ENCODE measurements at places on chromosomes 6 and 20.

GRCh38 chr6:5274231-5274630, 12.9 kb downstream of the FARS2 start:
- no peak for DNase-seq

DNA sequence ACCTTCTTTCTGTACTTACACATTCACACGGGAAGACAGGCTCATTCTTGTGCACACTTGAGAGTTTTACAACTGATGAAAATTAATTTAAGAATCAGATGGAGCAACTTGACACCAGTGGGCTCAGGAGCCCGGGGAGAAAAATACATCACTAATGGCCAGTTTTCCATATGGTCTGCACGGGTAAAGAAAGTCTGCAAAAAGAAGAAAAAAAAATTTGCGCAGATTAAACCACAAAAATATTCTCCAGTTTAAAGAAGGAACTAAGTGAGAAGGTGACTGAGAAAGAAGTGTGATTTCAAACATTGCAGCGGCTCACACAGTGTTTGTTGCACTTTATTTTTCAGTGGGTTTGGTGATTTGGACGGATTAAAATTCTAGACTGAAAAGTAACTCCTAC, at the start of gene TULP4:
Gene TULP4 (plus strand): TSS at position 301 of the 400 bp plus-strand sequence. CDS start 1,552 bp downstream, outside the sequence.
- DNase-seq, result no peak

GRCh38 chr20:48489656-48490055, 338.1 kb downstream of the PREX1 start:
- DNase-seq, result no peak

DNA sequence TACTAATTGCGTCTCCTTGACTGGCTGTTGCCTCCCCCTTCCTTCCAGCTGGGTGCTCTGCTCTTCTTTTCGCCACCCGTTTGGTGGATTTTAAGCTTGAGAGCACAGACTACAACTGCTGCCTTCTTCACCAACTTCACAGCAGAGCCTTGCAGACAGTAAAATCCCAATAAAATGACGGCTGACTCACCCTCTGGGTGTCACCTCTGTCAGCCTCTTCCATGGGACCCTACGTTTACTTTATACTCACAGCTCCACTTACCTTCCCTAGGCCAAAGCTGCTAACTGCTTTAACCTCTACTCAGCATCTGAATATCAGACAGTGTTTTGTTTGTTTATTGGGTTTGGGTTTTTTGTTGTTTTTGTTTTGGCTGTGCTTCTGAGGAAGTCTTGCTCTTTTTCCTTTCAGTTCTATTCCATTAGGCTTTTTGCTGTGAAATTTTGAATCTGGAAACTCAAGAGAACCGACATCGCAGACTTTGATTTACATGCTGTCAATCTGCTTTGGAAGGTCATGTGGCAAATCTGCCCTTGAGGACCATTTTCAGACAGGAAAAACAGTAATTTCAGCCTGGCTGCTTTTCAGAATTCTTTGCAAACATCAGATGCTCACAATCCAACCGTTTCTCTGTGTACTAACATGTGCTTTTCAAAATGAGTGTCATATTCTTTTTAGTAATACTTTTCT, 2.4 kb downstream of the AGPAT4 start:
- no peak for DNase-seq

- DNase-seq, result no peak
Measured at GRCh38 chr6:44004625-44005506, 122.4 kb downstream of the MRPL14 start.

DNA sequence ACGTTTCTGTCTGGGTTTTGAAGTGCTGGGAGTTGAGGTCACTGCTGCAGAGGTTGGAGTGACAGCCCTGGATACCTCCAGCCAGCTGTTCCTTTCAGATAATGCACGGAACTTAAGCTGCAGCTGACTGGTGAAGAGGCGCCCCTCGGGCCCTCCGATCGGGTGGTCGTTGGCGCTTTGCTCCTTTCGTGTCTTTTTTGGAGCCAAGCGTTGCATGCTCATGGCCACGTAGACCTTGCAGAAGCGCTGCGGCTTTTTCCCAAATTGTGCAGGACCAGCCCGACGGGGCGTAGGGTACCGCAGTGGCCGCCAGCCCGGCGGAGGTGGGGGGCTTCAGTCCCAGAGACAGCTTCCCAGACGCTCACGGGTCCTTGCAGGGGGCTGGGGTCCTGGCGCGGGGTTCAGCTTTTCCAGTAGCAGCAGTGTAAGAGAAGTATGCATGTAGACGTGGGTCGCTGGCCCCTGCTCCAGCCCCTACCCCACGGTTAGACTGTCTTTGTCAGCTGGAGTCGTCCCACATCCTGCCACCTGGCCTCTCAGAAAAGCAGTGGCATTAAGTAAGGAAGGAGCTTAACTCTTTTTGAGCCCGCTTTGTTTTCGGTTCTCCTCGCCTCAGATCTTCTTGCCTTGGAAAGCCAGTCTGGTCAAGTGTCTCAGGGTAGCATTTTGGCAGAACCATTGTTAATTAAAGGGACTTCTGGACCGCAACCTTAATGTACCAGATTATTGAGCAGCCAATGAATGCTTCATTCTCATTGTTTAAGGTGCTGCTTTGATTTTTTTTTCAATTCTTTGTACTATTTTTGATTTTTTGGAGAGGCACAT, 838 bp downstream of the TNFAIP3 start:
- DNase-seq, result peak; percentile 33

DNA sequence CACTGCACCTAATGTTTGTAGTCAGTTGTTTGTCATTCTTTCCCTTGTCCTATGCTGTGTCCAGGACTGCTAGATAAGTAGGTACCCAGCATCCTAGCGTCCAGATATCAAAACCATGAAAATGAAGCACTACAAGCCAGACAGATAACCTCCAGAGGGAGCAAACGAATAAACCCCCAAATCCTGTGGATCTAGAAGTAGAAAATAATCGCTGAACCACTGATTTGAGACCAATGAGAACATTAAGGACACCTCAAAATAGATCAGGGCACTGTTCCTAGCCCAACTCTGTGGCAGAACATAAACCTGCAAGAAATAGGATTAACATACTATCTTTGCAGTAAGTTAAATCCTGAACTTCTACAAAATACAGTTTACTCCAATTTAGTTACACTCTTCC, 1.1 kb upstream of the KLHL32 start:
- DNase-seq, result no peak

DNA sequence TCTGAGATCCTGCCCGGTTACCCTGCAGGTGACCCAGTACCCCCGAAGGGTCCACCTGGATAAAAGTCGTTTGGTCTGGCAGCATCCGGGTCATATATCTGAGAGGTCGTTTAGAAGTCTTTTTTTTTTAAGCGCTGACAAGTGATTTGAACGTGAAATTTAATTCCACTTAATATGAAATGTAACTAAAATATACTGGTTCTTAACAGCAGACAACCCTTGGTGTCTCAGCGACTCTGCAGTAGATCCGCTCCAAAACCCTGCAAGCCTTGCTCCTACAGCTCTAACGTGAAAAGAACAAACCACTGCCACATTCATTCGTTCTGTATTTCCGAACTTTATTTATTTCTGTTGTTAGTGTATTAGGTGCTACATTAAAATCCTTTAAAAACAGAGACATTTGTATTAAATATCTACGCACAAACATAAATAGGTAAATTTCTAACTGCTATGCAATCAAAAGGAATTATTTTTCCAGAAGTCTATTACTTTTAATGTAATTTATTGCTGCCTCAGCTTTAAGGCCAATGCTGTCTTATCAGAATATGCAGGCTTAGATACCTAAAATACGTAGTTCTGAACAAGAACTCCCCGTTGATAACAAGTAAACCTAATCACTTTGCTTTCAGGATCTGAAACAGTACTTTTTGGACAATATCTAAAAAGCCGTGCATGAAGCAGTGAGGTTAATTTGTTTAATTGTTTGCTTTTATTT, 33.5 kb upstream of the TCF21 start:
- DNase-seq, result no peak

DNA sequence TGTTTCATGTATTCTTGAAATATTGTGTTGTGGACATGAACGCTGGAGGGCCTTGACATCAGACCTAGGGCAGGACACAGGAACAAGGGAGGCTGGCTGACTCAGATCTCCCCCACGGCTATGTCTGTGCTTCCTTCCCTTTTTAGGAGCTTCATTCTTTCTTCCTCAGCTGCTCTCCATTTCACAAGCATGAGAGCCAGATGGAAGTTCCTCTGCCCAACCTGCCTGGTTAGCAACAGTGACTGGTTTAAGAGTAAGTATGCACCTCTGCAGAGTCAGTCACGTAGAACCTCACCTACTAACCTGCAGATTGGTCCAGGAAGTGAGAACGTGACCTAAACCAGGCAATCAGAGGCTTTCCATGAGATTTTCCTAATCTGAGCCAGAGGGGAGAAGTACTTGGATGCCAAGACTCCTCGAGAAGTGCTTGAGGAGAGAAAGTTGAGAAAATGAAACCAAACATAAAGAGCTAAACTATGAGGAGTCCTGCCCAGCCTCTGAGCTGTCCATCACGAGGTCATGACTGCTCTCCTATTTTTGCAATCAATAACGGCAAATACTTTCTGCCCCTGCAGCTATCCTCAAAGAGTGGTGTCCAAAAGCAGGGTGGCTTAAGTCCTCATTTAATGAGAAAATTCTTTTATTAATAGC, 465.2 kb upstream of the CITED2 start:
- DNase-seq, result no peak
